Stimulated activated CD8-positive, alpha-beta memory T cell treated with anti-CD3 and anti-CD28 coated beads, Interleukin-4, amount 100 ng/mL, for 48 hours (primary cell): ENCODE measurements at places on chromosomes 12 and 14.

GRCh38 chr12:65603438-65604351, 220.6 kb upstream of the HMGA2 start:
- no peak for DNase-seq

GRCh38 chr14:100772607-100773165, 46.0 kb downstream of the DLK1 start:
- no peak for DNase-seq

- DNase-seq, result no peak
Observed at GRCh38 chr12:3630621-3631271, 122.2 kb downstream of the CRACR2A start.

DNA sequence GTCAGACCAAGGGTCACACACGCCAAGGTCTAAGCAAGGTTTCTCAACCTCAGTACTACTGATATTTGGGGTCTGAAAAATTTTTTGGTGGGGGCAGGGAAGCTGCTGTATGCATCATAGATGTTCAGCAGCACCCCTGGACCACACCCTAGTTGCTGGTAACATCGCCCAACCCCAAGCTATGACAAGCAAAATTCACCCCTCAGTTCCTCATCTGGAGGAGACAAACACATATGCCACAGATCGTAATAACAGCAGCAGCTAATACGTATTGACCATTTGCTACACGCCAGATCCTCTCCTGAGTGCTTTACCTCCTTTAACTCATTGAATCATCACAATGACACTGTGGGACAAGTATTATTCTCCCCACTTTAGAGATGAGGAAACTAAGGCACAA, 46.4 kb downstream of the ACTN1 start:
- no peak for DNase-seq

DNA sequence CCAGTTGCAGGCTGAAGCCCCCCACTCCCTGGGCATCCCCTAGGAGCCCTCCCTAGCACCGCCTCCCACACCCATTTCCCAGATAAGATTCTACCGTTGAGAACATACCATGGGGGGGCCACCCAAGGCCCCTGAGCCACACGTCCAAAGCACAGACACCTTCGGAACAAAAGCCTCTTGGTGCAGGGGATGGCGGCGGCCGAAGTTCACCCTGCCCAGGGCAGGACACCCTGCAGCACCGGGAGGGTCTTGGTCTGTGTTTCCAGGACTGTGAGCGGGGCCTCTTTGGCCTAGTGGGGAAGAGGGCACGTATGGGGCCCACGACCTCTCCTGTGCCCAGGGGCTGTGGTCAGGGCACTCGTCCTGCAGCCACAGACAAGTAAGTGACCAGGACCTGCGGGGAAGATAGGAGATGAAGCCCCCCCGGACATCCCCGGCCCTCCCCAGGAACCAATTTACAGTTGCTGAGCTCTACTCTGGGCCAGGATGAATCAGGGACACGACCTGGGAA, 154.3 kb upstream of the C14orf180 start:
- DNase-seq, result no peak

GRCh38 chr14:90530523-90530922, 133.7 kb downstream of the CALM1 start:
- no peak for DNase-seq

DNA sequence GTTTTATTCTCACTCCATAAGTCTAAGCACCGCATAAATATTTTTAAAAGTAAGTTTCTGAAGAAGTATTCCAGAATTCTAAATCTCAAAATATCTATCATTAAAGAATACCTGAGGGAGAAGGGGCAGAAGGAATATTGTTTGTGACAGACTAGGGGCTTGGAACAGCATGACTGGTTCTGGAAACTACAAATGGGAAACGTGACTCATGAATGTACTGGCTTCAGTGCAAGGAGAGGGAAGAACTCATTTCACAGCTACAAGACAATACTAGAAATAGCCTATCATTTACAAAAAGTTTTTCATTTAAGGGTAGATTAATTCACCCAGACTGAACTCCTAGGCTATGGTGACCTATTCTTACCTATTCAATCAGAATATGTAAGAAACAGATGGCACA, 121.3 kb downstream of the SLC25A21 start:
- no peak for DNase-seq

DNA sequence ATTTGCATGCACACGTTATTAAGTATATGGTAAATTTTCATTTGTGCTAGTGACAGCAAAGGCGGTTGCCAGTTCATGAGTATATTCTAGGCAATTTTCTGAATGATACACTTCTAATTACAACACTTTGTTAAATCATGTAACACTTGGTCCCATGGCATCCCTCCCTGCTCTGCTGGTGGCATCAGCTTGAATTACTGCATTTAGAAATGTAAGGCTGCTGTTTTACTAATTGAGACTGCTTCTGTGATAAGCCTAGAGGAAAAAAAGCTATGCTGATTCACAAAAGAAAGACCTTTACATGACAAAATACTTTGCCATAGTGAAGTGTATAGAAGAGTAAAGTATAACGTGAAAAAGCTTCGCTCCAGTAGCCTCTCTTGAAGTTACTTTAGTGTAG, 636.1 kb downstream of the KCNH5 start:
- DNase-seq, result no peak

DNA sequence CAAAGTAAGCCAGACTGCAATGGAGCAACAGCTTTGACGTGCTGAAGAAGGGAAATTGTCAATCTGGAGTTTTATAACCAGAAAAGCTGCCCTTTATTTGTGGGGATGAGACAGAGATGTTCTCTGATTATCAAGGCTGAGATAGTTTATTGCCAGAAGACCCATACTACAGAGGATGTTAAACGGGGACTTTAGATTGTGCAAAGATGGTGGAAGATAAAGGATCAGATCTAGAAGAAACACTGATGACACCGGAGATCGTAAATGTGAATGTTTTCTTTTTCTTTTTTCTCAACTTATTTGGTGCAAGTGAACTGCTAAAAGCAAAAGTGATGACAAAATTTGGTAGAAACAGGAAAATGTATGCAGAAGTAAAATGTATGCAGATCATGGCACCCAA, 178.3 kb upstream of the PLEKHG7 start:
- no peak for DNase-seq

DNA sequence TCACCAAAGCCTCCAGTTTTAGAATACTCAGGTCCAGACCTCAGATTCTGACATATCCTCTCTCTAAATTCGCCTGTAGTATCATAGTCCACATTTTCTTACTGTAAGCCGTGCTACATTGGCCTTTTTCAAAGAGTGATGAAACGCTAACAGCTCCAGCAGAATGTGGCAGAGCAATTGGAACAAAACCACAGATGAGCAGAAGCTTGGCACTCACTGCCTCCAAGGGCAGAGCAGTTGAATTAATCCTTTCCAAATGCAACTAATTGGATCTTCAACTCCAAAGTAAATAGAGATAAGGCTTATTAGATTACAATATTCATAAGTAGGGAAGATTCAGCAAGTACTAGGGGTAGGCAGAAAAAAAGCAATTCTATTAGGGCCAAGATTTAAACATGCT, 128.3 kb downstream of the SLC35F4 start:
- no peak for DNase-seq

DNA sequence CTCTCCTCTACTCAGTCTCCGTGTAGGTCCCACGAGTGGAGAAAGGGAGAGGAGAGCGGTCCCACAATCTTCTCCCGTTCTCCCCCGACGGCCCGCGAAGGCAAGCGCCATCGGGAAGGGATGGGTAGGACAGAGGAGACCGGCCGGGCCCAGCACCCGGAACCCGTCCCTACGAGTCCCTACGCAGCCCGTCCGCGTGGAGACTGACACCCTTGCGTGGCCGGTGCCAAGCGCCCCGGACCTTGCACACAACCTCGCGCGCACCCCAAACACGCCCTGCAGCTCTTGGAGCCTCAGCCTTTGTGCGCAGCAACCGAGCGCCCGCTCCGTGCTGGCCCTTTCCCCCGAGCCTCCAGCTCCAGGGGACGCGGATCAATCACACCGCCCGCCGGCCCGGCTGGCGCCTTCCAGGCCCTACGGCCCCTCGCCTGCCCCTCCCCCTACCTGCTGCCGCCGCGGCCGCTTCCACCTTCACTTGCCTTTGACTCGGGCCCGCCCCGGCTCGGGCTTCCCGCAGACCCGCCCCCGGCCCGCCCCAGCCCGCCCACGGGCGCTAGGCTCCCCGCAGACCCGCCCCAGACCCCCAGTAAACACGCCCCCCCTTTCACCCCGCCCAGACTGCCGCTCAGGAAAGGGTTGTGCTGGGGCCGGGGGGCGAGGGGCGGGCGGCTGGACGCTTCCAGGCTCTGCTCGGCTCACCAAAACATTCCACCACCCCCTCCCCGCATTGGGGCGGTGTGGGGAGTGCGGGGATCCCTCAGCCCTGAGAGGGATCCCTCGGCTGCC, at the start of gene NDRG2:
NDRG2 (minus strand) TSS at position 477 of the 786 bp plus-strand sequence. CDS start 1,746 bp downstream, outside the sequence.
- DNase-seq, result peak; percentile 72

- DNase-seq, result no peak
Observed at GRCh38 chr12:88646824-88647223, 66.6 kb upstream of the KITLG start.

GRCh38 chr12:4539167-4539870, 629 bp downstream of the RAD51AP1 start:
- DNase-seq, result no peak

DNA sequence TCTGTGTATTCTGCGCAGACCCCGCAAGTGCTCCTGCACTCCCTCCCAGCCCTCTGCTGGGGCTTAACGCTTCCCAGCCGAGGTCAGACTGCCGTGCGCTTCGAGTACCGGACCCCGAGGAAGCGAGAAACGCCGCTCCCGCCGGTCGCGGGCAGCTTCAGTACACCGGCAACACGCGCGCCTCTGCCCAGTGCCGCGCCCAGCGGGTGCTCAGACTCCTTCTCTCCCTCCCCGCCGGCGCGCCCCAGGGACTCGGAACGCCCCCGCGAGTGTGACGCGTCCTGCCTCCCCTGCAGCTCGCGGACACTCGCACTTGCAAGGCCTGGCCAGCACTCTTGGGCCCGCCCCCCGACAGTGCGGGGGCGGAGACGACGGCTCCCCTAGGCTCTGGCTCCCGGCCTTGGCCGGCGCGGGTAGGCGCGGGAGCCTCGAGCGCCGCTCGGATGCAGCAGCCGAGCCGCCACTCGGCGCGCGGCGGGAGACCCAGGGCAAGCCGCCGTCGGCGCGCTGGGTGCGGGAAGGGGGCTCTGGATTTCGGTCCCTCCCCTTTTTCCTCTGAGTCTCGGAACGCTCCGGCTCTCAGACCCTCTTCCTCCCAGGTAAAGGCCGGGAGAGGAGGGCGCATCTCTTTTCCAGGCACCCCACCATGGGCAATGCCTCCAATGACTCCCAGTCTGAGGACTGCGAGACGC, at the start of gene PTGER2:
PTGER2 (plus strand) TSS at position 410 of the 692 bp plus-strand sequence; CDS start at position 647, 237 bp downstream.
- peak; percentile 87 for DNase-seq

DNA sequence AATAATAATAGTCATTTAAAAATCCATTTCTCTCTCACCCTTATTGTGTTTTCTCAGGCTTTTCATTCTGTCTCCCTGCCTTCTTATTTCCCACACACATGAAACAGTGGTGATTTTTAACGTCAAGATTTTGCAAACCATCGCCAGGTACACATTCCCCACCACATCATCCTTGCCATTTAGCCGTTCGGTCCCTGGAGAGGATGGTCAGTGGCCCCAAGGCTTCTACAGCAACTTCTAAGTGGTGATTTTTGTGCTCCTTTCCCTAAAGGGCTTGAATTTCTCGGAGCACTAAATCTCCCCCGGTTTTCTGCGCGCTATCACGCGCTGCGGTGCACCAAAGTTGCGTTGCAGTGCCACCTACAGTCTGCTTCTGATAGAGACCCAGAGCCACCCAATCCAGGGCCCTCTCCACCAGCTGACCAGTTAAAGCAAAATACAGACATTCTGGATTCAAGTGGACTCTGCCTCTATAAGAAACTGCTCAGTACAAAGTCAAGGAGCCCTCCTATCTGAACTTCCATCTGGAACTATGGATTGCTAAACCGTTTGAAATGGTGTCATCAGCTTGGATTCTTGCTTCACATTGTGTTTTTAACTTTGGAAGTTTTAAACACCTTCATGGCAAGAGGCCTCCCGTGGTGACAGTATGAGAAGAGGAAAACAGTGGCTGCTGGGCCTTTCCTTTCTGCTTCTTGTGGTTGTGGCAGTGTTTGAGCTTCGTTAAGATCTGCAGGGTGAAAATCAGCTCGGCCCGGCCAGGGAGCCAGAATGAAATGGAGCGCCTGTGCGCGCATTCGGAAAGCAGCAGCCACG, 234.0 kb downstream of the SPTSSA start:
- peak; percentile 75 for DNase-seq

- no peak for DNase-seq
Observed at GRCh38 chr12:1878214-1878613, 40.2 kb downstream of the CACNA2D4 start.

DNA sequence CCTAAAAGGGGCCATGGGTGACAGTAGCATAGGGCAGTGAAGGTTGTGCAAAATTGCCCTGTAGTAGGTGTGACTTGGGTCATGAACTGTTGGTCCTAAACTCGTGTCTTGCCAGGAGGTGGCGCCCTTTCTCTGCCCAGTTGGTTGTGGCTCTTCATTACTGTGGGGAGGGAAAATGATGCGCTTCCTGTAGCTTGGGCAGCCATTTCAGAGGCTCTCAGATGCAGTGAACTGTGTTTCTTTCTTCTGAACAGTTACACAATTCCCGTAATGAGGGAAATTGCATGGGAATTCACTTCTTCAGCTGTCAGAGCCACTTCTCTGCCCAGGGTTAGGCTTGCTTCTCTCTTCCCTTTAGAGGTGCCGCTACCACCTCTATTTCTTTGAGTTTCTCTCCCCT, 148.1 kb upstream of the NRXN3 start:
- DNase-seq, result peak; percentile 86

- DNase-seq, result no peak
Observed at GRCh38 chr12:30178916-30179315, 395.2 kb upstream of the TMTC1 start.

DNA sequence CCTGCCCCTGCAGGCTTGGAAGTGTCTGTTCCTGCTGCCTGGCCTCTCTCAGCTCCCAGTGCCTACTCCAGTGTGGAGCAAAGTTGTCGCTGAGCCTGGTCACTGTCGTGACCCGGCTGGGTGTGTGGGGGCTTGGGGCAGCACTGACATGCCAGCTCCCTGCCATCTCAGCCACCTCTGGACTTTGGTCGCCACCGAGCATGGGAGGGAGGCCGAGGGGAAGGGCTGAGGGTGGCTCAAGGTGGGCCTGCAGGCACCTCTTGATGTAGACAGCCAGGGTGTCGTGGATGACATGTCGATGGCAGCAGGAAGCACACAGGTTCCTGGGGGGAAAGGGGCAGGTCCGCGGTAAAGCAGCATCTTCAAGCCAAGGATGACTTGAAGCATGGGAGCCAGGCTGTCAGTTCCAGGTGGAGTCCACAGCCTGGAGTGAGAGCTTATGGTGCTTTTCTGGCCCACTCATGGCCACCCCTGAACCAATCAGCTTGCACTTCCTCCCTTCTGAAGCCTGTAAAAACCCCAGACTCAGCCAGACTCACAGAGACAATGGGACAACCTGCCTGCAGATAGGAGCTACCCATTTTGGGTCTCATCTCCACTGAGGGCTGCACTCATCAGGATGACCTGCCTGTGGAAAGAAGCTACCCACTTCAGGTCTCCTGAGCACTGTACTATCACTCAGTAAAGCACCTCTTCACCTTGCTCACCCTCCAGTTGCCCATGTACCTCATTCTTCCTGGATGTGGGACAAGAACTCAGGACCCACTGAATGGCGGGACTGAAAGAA, 210.1 kb downstream of the MON2 start:
- no peak for DNase-seq

GRCh38 chr12:45285717-45286116, 69.8 kb downstream of the ANO6 start:
- DNase-seq, result no peak
